ENCODE measurements at places on chromosomes 12 and 14.

GRCh38 chr12:6345319-6346091 lies 3.6 kb upstream of the TNFRSF1A start:
- DNase-seq, result no peak

DNA sequence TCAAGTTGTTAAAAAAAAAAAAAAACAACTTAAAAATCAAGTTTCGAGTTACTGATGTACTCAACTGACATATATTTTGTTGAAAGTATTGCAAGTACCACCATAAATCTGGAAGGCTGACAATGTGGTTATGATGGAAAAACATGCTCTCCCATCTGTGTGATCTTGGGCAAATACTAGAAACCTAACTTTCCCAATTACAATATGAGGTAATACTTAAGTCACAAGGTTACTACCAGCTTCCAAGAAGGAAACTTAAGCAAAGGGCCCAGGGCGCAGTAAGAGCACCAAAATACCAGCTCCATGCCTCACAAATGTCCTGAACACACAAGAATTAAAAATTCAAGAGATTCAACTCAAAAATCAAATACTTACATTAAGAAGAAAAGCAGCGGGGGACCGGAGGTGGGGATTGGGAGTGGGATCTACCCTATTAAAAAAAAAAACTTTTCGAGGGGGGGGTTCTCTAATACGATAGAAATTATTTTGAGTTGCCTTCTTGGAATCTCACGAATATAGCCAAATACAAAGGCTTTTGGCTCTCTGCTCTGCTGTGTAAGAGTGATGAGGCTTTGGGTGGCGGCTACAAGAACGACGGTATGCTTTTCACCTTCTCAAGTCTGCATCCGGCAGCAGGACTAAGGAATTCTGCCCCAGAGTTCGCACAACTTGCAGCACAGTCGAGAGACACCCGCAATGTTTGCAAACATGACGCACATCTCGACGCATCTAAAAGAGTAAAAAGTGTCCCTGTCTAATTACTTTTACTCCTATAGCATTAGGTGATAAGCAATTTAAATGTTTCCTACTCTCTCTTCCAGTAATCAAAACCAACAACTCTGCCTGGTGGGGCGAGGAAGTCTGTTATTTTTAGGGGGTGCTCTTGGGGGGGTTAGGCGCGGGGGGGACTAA lies 1.1 kb downstream of the SAV1 start:
- DNase-seq, result peak; percentile 33

- DNase-seq, result no peak
Observed at GRCh38 chr12:12822886-12823285, 9.7 kb downstream of the DDX47 start.

DNA sequence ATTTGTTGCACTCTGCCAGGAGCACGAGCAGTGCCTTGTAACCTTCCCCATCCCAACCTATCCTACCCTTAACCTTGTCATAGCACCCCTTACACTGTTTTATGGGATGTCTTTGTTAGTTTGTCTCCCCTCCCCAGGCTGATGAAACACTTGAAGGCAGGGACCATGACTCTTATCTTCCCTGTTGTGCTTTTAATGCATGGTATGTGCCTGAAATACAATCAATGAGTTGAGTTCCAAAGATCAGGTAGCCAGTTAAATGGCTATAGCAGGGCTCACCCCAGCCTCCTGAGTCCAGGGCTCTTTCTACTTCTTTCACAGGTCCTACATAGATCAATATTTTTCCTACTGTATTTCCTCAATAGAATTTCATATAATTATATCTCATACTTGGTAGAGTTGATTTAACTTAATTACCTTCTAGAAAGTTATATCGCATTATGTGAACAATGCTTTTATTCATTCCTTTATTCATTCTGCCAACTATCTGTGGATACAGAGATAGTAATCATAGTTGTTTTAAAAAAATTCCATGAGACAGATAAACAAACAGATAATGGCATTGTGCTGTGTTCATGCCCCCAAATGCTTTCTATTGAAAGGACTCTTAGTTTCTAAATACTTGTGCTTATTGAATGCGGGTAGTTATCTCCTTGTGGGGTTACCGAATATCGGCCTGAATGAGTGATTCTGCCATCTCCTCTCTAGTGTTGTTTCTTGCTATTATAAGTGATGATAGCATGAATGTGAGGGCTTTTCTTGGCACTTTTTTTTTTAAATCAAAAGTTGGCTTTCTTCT lies 347.4 kb downstream of the NPAS3 start:
- DNase-seq, result no peak

GRCh38 chr14:70515811-70516210 lies 19.0 kb downstream of the ADAM20 start:
- DNase-seq, result no peak

DNA sequence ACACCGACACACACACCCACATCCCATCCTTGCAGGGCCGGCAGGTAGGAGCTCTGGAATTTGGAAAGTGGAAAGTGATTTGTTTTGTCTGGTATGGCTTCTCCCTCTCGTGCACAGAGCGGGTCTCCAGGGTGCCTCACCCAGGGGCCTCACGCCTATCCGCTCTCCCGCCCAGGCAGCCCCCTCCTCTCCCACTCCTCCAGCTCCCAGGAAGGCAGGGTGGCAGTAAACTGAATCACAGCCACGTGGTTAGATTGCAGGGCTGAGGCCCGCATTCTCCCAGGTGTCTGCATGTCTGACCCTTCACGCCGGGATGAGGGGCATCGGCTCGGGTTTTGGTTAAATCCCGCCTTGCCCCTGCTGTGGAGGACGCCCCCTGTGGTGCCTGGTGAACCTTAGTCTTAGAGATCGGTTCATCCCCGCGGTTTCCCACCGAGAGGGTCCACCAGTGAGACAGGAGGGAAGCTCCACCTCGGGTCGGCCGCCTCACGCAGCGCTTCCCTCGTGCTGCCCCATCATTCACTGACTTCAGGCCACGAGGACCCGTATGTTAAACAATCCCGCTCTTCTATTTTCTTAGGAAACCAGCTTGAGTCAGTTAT lies 64.4 kb downstream of the ADGRD1 start:
- no peak for DNase-seq

- DNase-seq, result no peak
Observed at GRCh38 chr12:11893998-11894397, 176.7 kb upstream of the BCL2L14 start.

- no peak for DNase-seq
Observed at GRCh38 chr14:55733599-55733998, 153.6 kb downstream of the KTN1 start.

DNA sequence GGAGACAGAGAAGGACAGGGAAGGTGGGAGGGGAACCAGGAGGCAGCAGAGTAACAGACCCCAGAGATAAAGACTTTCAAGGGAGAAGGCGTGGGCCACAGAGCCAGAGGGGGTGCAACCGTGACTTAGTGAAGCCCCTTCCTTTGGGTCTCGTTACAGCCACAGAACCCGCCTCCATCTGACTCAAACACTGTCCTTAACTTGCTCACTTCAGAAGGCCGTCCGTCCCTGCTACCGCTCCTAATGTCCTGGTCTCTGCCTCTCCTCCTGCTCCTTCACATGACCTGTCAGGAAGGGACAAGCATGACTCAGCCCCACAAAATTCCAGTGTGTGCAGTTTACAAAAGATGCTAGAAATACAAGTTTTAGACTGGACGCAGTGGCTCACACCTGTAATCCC lies 18.0 kb downstream of the RIMBP2 start:
- DNase-seq, result no peak

DNA sequence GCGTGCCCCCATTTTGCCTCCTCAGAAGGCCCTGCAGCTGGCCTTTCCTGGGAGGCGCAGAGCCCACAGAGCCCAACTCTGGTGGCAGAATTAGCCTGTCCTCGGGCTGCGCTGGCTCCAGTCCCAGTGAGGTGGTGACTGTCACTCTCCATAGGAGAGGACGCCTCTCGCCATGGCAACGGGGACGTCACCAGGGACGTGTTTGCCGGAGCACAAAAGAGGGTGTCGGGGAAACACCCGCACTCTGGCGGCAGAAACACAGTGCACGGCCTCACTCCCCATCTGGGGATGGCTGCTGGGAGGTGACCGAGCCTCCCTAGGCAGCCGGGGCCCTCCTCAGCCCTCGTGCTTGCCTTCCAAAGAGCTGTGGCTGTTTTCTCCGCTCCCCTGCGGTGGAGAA lies 50.2 kb upstream of the NCOR2 start:
- peak; percentile 53 for DNase-seq

DNA sequence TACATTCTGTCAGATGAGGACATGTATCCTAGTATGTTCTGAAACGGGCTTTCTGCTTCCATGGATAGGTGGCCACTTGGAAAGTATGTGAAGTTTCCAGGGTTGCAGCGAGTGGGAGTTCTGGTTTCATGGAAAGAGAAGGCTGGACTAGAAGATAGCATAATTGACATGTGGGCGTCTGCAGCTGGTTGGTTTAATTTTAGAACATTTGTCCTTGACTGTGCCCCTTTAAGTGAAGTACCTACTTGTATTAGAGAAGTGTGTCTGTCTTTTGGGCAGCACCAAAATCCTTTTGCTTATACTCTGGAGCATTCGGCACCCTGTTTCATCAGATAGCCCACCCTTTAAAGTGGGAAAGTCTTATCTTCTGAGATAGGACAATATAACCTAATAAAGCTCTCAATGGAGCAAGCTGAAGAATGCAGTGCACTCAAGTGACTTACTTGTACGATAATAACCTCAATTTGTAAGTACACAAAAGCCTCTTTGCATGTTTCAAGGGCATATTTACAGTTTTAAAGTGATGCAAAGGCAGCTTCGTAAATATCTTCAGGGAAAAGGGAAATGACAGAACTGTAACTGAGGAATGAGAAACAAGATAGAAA lies 35.2 kb downstream of the NTN4 start:
- DNase-seq, result no peak

GRCh38 chr12:98587084-98587483 lies 6.4 kb upstream of the SLC25A3 start:
- DNase-seq, result peak; percentile 66

- DNase-seq, result no peak
Observed at GRCh38 chr12:53073881-53074280, 5.3 kb downstream of the SPRYD3 start.

DNA sequence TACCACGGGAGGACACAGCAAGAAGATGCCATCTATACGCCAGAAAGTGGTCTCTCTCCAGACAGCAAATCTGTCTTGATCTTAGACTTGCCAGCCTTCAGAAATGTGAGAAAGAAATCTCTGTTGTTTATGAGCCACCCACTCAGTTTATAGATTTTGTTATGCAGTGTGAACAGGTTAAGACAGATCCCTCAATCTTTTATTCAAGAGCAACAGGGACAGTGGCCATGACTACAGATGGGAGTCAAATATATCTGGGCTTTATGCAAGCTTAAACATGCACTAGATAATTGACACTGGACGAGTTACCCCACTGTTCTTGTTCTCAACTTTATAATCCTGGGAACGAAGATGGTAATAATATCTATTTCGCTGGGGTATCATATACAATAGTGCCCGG lies 288.7 kb downstream of the RPAP3 start:
- peak; percentile 8 for DNase-seq

DNA sequence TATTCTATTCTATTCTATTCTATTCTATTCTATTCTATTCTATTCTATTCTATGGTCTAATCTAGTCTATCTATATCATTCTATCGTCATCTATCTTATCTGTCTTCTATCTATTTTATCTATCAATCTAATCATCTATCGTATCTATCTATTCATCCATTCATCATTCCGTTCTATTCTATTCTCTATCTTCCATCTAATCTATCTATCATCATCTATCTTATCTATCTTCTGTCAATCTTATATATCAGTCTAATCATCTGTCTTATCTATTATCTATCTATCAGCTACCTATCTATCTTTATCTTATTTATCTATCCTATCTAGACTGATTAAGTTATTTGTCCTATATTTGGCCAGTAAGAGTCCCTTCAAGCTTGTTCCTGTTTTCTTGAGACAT lies 831.5 kb upstream of the TMEM132C start:
- DNase-seq, result no peak

DNA sequence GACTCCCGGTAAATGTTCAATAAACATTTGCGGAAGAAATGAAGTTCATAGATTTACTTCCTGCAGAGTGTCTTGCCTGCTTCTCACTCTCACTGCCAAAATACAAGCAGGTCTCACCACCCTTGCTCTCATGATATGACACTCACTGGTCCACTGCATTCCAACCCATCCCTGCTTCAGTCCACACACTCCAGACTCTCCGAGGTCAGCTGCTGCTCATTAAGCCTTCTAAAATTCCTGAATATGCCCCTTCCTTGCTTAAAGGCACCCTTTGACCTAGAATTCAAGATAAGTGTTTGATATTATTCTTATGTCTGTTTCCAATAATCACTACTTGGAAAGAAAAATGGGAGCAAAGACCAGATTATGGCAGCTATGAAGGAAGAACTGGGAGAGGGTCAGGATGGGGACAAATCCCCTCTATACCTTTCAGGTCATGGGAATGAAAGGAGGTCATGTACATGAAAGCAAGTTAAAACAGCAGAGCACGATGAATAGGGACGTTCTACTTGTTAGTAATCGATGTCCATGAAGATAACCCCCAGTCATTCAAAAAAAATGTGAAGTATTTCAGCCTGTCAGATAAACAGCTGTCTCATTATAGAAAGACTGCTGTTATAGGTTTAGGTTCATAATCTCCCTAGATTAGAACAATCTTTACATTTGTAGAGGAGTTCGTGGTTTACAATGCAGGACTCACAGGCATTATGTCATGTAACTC lies 10.5 kb upstream of the NID2 start:
- DNase-seq, result no peak

- DNase-seq, result no peak
Observed at GRCh38 chr14:70706177-70706576, 64.5 kb downstream of the TTC9 start.

- no peak for DNase-seq
Observed at GRCh38 chr12:65327207-65328076, 49.0 kb downstream of the MSRB3 start.

GRCh38 chr14:93262446-93262845 lies 55.4 kb downstream of the UBR7 start:
- DNase-seq, result no peak

DNA sequence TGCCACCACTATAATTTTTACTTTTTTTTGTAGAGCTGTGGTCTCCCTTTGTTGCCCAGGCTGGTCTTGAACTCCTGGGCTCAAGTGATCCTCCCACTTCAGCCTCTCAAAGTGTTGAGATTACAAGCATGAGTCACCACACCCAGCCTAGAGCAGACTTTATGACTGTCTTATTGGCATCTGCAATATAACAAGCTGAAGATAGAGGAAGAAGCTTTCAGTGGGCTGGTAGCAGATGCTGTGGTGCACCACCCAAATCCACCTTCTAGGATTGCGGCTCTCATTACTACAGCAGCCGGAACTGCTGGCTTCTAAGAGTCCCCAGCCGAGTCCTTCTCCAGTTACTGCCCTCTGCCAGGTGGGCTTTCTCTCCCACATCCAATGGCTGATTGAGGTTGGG lies 7.6 kb upstream of the STK38L start:
- DNase-seq, result no peak

DNA sequence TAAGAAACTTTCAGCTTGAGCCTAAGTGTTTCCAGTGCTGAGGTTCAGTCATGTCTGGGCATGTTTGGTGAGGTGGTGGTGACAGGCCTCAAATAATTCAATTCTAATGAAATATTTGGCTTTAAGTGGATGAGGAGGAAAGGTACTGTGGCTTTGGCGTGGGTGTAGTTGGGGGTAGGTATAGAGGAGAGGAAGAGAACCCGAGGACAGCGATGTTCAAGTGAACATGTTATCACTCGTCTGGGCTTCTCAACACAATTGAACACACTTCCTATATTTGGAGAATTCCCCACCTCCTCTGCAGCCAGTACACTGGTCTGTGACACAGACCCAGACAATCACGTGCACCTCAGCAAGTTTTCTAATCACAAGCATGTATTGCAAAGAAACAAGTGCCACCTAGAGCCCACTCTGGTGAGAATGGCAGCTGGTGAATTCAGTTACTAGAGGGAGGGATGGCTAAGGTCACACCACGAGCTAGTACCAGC lies 53.0 kb downstream of the IFNG-AS1 start:
- DNase-seq, result peak; percentile 71

GRCh38 chr12:42766754-42767153 lies 177.2 kb upstream of the PRICKLE1 start:
- no peak for DNase-seq

Measured in NCI-H1105 treated with DMSO at 0.1 percent for 48 hours (cell line).